Inflammatory macrophage treated with lipopolysaccharide for 1 hour (primary cell): ENCODE measurements at places on chromosomes 1 and 21.

DNA sequence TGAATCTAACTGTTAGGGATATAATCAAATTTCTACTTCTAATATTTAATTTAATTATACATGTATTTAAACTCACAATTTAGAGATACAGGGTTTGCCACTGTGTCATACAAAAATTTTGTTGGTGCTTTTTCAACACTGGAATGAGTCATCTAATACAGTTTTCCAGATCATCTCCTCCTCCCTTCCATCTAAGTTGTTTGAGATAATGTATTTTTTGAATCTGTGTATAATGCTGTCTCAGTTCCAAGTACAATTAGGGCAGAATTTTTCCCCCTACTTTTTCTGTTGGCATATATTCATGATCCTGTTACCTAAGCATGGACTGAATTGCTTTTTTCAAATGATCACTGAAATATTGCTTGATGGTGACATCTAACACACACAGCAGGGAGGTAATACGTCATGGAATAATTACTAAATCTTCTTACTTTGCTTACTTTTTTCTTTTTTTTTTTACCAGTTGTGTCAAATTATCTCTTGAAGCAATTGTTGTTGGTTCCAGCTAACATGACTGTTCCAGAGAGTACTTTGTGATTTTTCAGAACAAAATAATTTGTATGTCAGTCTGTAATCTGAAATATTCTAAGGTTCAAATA is 146.0 kb downstream of the MAGI3 start:
- DNase-seq: no peak

- no peak for DNase-seq
Observed at GRCh38 chr1:1175221-1176062, 1.8 kb downstream of the TTLL10 start.

DNA sequence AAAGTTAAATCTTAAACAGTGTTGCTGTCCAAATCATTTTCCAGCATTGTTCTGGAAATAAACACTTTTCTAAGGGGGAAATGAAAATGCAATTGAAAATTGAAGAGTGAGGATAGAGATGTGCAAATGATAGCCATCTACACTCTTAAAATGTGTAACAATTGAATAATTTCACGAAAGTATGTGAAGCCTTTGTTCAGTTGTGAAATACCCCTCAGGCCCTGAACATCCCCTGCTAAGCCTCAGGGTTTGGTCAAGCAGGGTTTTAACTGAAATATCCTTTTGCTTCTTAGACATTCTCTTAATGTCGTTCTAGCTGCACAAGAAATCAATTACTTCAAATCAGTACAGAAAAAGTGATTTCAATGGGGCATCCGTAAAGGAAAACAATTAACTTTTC is 65.9 kb upstream of the DYNLT5 start:
- no peak for DNase-seq

GRCh38 chr1:109547463-109548320 is 723 bp upstream of the GNAI3 start:
- DNase-seq: no peak

- no peak for DNase-seq
Observed at GRCh38 chr1:2961081-2961480, 60.2 kb upstream of the ACTRT2 start.

GRCh38 chr21:44989943-44990780 is 50.3 kb downstream of the SLX9 start:
- DNase-seq: no peak

DNA sequence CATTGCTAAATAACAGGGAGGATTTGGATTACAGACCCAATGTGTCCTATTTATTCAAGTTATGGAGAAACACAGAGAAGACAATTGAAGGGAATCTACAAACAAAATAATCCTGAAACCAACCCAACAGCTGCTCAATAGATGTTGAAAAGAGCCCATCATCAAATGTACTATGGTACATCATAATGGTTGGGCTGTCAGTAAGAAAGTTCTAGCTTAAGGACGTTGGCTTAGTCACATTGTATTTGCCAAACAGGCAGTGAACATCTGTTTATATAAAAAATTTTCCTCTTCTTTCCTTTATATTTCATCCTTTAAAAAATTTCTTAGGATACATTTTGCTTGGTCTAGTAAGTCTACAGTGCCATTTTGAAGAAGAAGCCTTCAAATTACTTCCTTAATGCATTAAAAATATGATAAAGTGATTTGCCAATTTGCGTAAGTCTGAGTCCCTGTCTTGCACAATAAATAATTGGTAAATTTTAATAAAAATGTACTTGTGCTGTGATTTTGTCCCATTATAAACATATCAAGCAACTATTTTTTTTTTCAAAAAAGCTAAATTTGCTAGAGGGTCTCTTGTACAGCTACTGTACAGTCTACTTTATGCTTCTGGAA is 14.4 kb downstream of the MAP3K7CL start:
- no peak for DNase-seq

DNA sequence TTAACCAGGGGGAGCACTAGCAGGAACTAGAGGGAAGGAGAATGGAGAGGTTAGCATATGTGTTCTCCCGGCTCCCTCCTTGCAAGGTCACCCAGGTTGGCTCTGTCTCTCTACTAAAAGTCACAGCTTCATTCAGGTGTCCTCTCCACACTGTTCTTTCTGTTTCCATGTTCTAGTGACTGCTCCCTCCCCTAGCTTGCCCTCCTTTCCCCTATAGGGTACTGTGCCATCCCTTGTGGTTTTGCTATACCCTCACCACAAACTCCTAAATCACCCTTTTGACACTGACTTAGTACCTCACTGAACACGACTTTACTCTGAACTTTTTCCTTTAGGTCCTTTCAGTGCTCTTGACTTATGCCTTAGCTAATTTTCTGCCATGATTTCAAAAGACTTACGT is 389.3 kb downstream of the ST6GALNAC3 start:
- no peak for DNase-seq

DNA sequence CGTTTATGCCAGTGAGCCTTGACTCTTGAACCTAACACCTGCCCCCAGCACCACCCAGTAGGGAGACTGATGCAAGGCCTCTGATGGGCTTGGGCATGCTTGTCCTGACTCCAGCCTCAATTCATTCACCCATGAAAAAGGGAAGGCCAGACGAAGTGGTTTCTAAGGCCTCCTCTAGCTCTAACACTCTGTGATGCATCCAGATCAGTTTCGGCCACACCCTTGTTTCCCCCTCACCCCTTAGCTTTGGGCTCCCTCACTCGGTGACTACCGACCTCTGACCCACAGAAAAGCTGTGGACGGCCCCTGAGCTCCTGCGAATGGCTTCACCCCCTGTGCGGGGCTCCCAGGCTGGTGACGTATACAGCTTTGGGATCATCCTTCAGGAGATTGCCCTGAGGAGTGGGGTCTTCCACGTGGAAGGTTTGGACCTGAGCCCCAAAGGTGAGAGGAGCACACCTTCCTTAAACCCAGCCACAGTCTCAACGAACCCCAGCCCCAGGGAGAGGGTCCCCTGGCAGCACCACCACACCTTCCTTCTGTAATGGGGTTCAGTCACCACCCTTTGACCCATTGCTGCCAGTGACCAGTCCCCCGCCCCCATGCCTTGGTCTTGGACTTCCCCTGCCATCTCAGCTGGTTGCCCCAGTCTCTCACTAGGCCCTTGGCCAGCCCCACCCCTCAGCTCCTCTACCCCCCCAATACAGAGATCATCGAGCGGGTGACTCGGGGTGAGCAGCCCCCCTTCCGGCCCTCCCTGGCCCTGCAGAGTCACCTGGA is 9.0 kb downstream of the NPR1 start:
- no peak for DNase-seq

- DNase-seq: no peak
Observed at GRCh38 chr1:36151134-36151844, 2.0 kb upstream of the TRAPPC3 start.

DNA sequence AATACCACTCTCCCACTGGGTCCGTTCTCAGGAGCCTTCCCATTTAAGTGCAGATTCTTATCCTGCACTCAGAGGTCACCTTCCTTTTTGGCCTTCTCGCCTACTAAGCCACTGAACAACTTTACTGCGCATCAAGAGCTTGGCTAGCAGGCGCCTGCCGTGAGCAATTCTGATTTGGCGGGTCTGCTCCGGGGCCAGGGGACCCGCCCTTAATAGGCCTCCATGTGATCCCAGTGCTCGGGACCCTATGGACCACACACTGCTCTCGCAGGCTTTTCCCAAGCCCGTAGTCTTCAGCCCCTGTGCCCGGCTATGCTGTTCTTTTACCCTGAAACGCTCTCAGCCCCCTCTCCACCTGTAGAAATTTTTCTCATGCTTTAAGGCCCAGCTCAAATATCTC is 45.1 kb downstream of the BCL9 start:
- DNase-seq: no peak

- DNase-seq: peak; percentile 17
Observed at GRCh38 chr21:17554679-17555465, 42.0 kb downstream of the CXADR start.

DNA sequence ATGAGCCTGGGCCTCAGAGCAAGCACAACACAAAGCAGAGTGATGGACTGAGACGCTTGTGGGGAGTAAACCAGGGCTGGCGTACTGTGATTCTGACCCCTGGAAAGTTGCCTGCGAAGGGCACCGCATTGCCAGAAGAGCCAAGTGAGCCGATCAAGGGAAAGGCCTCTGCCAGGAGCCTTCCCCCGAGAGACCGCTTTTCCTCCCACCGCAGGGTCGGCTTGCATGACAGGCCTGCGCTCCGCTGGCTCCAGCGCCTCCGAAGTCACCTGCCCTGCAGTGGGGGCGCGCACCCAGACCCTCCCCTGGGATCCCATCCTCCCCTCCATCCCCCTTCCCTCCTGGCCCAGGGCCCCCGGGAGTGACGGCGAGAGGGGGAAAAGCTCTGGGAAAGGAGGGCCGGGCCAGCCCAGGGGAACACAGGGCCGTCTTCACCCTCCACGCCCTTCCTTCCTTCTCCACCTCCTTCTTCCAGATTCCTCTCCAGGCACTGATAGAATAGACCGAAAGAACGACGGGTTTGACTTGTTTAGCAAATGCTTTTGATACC is 165.0 kb downstream of the TRIM33 start:
- no peak for DNase-seq

GRCh38 chr1:17574516-17574915 is 35.0 kb downstream of the ARHGEF10L start:
- no peak for DNase-seq

GRCh38 chr1:178092878-178093493 is 918 bp upstream of the RASAL2 start:
- no peak for DNase-seq
